ENCODE measurements at places on chromosomes 6 and 20.

DNA sequence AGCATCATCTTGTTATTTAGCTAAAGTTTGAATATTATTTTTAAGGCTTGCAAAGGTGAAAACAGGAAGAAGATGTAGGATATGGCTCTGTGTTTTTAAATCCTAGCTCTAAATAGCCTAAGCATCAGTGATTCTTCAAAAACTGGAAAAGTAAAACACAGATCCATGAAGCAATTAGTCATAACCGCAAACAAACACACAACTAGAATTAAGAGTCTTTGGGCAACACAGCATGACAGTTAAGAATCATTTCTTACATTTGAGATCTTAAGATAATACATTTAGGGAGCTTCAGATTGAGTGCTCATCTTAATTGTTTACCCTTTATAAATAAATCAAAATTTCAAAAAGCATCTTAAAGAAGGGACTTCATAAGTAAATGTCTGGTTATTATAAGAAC is 115.8 kb upstream of the MAP7 start:
- no peak for DNase-seq

DNA sequence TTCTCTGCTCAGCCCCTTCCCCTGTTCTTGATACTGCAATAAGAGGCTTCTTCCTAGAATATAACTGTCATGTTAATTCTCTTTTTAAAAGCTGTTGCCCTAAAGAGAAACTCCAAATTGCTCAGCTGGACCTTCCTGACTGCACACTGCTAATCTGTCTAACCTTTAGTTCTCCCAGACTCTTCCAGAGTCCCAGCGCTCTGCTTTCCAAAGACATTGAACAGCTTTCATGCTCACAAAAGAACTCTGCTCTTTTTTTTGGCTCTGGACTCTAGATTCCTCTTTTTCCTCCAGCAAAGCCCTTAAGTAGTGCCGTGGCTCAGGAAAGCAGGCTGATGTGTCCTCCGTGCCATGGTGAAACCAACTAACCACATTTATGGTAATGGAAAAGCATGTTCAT is 356.6 kb upstream of the RSPO3 start:
- DNase-seq, result no peak

DNA sequence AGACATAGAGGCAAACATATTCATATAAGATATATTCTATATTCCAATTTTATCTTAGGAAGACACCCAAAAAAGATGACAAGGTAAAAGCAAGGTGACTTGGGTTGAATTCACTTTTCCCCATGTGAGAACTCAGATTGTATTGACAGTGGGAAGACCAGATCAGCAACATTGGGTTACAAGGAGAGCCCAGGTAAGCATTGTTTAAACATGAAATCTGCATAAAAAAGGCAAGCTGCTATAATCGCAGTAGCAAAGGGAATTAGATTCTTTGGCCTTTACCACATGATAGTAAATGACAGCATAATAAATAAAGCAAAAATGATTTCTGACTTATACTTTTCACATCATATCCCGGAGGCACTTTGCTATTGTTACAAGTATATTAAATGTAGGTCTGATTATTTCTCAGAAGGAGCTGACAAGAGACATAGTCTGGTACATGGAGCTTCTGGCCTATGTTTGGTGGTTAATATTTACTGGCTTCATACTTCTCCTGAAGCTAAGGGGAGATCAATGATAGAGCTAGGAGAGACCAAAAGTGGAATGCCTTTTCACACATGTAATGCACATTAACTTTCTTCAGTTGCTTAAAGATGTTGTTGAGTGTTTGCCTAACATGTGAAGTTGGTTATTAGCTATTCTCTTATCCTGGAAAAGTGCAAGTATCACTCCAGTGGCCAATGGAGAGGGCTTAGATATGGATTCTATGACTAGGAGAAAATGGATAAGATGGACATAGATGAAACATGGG is 53.1 kb upstream of the EEF1E1 start:
- no peak for DNase-seq

DNA sequence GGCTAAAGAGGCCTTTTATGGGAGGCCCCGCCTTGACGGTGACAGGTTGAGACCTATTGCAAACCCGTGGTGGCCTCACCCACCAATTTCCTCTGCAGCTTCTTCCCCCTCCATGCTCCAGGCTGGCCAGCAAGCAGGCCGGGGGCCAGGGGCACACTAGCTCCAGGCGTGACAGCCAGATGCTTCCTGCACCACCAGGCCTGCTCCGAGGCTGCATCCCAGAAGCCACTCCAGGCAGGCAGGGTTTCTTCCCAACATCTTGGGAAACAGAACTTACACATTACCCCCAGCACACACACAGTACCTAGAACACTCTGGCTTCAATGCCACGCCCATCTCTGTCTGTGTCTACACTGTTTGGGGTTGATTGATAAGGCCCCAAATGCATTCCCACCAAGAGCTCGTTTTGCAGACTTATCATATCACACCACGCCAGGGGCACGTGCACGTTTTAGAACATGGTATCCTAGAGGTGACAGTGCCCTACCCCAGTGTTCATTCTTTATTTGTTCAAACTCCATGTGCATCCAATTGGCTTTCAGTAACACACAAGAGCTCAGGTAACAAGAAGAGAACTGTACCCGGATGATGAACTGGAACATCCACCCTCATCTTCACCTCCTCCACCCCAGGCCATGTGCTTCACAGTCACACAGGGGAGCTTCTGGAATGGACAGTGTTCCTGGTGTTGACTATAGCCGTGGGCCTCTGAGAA is 221.4 kb upstream of the RREB1 start:
- DNase-seq, result no peak

GRCh38 chr6:139343052-139343750 is 31.2 kb downstream of the CITED2 start:
- DNase-seq, result no peak

GRCh38 chr6:6881438-6882225 is 226.1 kb upstream of the RREB1 start:
- no peak for DNase-seq

GRCh38 chr6:129908858-129909257 is 47.7 kb upstream of the TMEM244 start:
- DNase-seq, result no peak

DNA sequence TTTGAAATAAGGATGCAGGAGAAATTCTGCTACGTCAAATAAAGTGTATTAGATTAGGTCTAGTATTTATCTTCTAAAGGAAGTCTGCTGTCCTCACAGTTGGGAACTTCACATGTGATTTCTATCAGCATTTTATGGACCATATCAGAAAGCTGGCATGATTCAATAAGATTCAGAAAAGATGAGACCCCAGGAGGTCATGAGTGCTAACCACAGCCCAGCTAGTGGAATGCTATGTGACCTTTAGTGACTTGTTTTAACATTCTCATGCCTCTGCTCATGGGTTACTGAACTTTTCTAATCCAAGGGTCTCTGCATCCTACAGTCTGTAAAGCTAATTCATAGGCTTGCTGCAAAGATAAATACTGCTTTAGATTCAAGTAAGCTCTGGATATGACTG is 150.1 kb downstream of the GMPR start:
- no peak for DNase-seq

GRCh38 chr20:47099825-47100441 is 205.3 kb downstream of the EYA2 start:
- no peak for DNase-seq

DNA sequence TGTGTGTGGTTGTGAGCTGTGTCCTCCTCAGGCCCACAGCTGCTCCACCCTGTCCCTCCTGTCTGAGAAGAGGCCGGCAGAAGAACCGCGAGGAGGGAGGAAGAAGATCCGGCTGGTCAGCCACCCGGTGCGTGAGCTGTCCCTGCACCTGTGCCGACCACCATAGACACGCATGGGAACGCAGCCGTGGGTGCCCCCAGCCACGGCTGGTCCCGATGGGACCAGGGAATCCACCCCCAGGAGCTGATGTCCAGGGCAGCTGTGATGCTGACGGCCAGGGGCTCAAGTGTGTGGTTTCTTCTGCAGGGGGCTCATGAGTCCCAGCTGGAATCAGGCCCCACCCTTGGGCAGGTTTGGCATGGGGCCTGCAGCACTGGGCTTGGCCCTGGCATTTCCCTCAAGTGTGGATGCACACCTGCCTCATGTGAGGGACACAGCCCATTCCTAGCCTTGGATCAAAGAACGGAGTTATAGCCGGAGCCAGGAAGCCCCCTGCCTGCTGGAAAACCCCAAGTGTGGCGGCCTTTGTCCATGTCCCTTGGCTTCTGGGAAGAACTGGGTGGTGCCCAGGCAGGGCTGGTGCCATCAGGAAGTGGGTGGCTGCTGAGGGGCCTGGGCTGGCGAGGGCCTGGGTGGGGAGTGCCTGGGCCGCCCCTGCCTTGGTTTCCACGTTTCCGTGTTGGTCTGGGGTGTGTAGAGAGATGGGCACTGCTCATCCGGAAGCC is 4.6 kb upstream of the TNFRSF6B start:
- DNase-seq, result no peak

- no peak for DNase-seq
Observed at GRCh38 chr20:37700301-37700700, 6.5 kb downstream of the CTNNBL1 start.

DNA sequence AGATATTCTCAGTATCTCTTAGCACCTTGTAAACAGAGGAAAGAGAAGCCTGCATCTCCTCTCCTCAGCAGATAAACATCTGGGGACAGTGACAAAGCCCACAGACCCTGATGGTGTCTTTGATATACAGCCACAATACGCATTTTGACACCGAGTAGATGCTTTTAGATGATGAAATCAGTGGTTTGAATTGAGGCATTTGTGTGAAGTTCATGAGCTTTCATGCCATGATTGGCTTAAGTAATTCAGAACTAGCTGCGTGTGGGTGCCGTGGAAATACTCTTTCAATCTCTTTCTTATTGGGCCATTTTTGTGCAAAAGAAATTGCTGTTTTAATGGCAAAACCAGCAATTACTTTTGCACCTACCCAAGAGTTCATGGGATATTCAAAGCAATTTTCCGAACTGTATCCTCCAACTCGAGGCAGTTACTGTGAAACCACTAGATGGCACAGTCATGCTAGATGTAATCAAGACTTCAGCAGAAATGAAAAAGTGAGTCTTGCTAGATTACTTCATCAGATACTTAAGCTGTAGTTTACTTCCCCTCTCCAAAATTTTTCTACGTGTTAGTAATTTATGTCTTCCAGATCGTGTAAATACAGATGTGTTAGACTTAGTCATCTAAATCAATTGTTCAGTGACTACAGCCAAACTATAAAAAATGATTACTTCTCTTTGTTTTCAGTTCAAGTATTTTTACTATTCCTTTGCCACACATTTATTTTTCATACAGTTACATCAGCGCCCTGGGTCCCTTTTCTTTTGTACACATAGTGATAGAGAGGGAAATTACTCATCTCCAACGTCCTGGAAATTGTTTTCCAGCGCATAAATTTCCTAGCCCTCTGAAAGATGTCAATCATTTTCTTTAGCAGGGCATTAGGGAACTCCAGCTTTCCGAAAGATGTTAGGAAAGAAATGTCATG is 49.4 kb downstream of the IYD start:
- peak; percentile 8 for DNase-seq

DNA sequence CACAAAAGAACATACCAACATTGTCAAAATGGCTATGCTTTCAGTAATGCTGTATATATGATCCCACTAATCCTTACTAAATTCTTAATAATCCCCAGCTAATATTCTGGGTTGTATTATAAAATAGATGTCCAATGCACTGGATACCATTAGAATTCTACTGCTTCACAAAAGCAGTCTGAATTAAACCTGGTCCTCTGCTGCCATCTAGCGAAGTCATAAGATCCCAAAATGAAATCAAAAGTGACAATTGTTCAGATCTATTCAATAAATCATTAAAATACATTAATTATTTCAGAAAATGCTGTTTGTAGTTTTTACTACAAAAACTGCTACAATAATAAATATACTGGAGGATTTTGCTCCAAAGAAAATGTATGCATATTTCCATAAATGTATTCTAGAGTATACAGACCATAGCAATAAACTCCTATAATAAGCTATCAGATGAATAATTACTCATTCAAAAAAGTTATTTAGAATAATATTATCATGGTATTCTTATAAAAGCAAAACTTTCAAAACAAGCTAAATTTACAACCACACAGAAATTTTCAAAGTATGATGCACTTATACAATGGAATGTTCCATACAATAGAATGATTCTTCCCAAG is 92.6 kb downstream of the RNGTT start:
- DNase-seq, result no peak

DNA sequence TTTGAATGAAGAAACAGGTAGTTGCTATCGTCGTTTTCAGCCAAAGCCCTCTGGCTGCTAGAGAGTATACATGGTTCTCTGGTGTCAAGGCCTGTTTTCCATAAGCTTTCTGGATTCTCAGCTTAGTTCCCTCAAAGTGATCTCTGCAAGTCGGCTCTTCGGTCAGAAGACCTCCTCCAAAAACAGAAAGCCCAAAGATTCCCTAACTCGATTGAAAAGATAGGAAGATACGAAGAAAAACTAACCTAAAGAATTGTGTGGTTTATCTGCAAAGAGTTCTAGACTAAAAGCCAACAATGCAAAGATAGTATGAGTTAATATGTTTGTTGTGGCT is 545 bp upstream of the ASCC3 start:
- no peak for DNase-seq

DNA sequence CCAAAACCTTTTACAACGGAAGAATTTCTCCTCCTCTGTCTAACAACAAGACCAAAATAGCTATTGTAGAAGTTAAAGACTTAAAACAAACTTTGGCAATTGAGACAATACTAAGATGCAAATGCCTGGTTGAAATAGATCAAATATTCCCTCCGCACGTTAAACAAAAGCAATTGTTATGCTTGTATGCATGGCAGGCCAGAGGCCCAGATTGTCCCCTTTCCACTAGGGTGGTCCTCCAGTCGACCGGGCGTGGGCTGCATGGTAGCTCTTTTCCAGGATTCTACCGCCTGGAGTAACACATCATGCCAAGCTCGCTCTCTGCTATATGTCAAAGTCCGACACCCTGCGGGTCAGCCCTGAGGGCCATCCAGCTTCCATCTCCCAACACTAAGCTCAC is 234.7 kb downstream of the RNGTT start:
- DNase-seq, result no peak

- no peak for DNase-seq
Observed at GRCh38 chr20:61682996-61683681, 382.5 kb downstream of the TAF4 start.

DNA sequence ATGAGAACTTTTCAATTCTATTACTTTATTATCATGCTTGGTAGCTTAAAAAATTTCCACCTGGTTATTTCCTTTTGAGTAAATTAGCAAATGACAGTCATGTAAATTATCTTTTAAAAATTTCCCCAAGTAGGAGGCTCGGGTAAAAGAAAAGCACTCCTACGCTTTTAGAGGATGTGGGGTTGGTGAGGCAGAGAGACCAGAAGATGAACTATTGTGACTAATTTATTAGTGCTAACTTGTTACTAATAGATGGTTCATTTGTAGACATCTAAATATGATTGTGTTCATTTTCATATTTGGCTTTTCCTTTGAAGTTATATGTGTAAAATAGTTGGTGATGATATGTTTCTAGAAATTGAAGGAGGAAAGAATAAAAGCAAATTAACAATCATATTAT is 27.0 kb downstream of the ZNF292 start:
- DNase-seq, result no peak

GRCh38 chr6:158768436-158768835 is 50.7 kb downstream of the EZR start:
- no peak for DNase-seq
